CD4-positive, alpha-beta T cell treated with Interleukin-1 beta for 1 hour (primary cell): ENCODE measurements at places on chromosomes 2 and 18.

DNA sequence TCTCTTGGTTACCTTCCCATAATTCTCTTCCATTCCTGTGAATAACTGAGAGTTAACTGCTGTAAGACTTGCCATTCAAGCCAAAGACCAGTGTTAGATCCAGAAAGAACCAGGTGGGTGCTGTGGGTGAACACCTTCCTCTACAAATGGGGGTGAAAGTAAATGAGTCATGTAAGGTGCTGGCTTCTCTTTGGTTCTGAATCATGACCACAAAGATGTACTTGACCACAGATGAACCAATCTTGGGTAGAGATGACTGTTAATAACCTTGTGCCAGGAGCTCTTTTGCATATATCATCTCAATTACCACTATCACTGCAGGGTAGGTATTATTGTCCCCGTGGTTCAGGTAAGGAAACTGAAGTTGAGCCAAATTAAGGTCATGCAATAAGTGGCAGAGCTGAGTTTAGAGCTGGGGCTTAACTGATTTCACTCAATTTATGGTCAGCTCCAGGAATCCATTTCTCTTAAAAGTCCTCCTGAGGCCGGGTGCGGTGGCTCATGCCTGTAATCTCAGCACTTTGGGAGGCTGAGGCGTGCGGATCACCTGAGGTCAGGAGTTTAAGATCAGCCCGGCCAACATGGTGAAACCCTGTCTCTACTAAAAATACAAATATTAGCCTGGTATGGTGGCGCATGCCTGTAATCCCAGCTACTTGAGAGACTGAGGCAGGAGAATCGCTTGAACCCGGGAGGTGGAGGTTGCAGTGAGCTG lies 244.9 kb upstream of the CXCR4 start:
- DNase-seq: no peak

- DNase-seq: no peak
These were observed 269.7 kb upstream of the ACVR2A start for GRCh38 chr2:147575106-147575505.

- no peak for DNase-seq
These were observed 86.5 kb downstream of the TANC1 start for GRCh38 chr2:159054985-159055384.

GRCh38 chr18:76518123-76518859 lies 23.2 kb upstream of the ZNF516 start:
- DNase-seq: peak; percentile 33
